ENCODE measurements at places on chromosomes 1 and 21.

GRCh38 chr1:114076308-114076707, 77.4 kb downstream of the SYT6 start:
- no peak for DNase-seq

DNA sequence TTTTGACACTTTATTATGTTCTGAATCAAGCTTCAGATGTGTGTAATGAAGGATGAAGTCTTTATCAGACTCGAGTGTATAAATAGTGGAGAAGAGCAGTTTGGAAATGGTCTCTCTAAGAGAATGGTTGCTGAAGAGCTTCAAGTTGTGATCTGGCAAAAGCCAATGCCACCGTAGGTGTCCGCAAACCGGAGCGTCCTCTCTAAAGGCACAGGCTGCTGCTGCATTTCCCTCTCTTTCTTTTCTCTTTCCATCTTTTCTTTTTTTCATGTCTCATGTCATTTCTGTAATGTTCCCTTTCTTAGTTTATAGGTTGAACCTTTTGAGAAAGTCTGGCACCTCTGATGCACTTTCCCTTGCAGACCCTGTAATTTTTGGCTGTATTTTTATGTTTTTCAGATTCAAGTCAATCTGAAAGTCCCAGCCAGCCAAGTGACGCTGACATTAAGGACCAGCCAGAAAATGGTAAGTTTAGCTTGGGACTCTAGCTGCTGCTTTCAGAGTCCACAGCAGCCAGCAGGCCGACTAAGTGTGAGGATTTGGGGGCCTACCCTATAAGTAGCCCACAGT, 194.8 kb downstream of the NFIA start:
- no peak for DNase-seq

DNA sequence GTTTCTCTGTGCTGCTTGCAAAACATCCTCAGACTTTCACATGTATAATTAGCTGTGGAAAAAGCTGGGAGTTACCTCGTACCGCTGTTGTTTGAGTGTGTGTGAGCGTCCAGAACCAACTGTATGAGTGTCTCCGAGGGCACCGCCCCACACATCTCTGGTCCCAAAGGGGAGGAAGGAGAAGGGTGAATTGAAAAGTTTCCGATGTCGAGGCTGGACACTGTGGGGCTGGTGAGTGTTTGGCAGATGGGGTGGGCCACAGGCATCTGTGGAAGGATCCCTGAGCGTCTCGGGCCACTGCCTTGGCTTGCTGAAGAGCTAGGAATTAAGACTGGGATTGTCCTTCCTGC, 1.2 kb downstream of the ATP2B4 start:
- peak; percentile 38 for DNase-seq

DNA sequence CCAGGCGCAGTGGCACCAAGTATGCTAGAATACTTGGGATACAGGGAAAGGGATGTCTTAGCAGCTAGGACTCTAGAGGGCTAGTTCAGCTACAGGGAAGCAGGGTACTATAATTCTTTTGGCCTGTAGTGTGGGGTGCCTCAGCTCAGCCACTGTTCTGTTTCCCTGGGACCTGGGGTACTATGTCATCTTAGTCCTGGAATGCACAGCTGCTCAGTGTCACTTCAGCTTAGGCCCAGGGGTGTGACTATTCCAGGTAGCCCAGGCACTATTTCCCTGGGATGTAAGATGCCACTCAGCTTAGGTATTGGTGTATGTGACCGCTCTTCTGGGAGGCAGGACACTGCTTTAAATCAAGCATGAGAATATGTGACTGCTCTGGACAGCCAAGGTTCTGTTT, 34.1 kb downstream of the RGSL1 start:
- DNase-seq = no peak

GRCh38 chr1:246537887-246538286, 28.2 kb downstream of the TFB2M start:
- DNase-seq = no peak

DNA sequence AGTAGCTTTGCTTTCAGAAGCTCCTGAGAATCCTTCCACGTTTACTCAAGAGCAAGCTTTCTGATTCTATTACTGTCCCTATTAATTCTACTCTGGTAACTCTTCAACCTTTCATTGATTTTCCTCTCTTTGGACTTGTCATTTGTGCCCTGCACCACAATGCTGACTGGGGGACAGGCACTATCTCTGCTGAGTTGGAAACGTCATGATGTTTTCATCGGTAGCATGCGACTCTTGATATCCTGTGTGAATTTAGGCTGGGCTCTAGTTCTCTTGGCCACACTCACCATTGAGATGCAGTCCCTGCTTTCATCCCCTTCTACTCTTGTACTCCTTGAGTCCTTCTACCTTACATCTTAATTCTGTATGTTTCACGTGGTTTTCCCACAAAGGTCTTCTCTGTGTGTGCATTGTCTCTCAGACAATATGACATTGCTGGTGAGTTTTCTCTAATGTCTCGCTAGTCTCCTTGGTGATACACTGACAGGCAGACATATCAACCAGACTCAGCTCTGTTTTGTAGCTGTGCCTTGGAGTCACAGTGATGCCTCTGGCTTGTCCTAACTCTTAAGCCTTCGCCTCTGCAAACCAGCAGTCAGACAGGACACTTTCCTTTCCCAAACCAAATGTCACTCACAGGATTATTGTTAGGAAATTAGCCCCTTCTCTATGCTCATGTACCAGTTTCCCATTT, 223.6 kb upstream of the ADGRL2 start:
- DNase-seq = no peak
